ENCODE measurements at places on chromosomes 2 and 18. TPM values are rescaled to one million over a fixed set of nuclear protein-coding genes. Genes with fewer than 3 reads are reported as not detected.

The CCNT2 gene
- total RNA-seq, result 7.2 TPM

The ANKRD62 gene
- total RNA-seq, result not detected

The ZSCAN30 gene
- total RNA-seq, result 9.8 TPM

The CCDC148 gene
- total RNA-seq, result 0.50 TPM
